ENCODE measurements at places on chromosomes 7 and 10. TPM values are rescaled to one million over a fixed set of nuclear protein-coding genes. Genes with fewer than 3 reads are reported as not detected.

MYL7 gene
- total RNA-seq: not detected

GRCh38 chr7:135834266-135834665 lies 85.7 kb upstream of the FAM180A start:
- DNase-seq: no peak

SPDYE6 gene
- not detected for total RNA-seq

GRCh38 chr7:14252458-14252857 lies 263.0 kb upstream of the ETV1 start:
- DNase-seq: no peak

OLAH gene
- total RNA-seq: not detected

DNA sequence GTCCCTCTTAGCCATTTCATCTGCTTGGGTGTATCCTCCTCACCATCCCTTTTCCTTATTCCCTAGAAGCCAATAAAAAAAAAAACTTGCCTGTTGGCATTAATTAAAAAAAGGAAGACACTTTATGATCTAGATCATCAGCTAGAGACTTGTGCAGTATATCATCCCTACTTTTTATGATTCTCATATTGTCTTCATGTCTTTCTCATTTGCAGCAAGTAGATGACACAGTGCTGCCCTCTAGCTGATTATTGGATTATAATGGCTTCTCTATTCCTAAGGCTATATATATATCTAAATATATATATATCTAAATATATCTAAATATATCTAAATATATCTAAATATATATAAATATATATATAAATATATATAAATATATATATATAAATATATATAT lies 272.4 kb upstream of the LRGUK start:
- peak; percentile 10 for DNase-seq

DNA sequence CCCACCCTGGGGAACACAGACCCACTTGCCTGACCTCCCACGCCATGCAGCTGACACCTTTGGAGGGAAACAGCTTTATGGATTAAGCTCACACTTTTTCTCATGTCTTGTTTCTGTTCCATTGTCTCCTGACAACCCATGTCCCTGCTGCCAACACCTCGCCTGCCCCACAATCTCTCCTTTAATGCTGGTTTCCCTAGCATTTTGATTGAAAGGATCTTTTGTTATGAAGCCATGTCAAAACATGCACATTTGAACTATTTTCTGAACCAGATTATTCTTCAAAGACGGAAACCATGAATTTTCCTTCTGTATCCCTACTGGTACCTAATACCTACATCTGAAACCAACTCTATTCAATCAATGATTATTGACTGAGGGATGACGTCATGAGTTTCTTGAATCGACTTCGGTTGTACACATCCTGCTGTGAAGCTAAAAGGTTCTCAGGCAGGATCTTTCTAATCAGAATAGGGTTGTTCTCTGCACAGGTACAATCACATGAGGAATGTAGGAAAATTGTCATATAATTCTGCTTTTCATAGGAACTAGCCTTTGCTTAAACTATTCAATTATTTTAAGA lies 106.2 kb upstream of the NEBL start:
- no peak for DNase-seq

DNA sequence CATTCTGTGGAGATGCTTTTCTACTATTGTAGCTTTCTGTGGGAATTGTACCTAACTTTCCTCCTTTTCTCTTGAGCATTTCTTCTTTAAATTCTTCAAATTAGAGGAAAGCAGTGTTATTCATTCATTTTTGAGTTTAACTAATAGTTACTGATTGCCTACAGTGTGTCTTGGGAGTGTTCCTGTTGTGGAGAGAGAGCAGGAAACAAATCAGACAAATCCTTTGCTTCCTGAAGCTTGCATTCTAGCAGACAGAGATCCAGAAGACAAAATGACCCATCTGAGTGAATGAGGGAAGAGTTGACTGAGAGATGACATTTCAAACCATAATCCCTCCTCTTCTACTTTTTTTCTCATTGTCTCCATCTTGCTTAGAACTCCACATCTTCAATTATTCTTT lies 170.4 kb downstream of the SUGCT start:
- DNase-seq: no peak

- no peak for DNase-seq
These were observed 17.9 kb downstream of the PDIA4 start for GRCh38 chr7:149010451-149010850.

GRCh38 chr10:5618829-5619228 lies 47.6 kb downstream of the ASB13 start:
- no peak for DNase-seq

DNA sequence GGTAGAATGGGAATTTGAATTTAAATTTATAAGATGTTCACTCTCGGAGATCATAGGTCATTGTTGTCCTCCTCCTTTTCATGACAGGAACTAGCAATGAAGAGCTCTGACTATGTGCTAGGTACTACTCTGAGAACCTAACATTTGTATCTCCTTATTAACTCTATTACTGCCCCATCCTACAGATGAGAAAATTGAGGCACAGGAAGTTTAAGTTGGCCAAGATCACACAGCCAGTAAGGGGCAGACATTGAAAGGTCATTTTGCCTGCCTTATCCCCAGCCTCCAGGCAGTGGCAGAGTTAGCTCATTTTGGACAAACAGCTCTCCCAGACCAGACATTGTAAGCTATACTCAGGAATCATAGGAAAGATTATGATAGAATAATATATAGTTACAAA lies 6.0 kb downstream of the SRGN start:
- peak; percentile 45 for DNase-seq

- no peak for DNase-seq
These were observed 159.9 kb upstream of the SLC25A13 start for GRCh38 chr7:96481796-96482195.

GRCh38 chr10:84844461-84844860 lies 516.1 kb downstream of the CCSER2 start:
- DNase-seq: no peak

AKR1C3 gene
- total RNA-seq: 120 TPM

DNA sequence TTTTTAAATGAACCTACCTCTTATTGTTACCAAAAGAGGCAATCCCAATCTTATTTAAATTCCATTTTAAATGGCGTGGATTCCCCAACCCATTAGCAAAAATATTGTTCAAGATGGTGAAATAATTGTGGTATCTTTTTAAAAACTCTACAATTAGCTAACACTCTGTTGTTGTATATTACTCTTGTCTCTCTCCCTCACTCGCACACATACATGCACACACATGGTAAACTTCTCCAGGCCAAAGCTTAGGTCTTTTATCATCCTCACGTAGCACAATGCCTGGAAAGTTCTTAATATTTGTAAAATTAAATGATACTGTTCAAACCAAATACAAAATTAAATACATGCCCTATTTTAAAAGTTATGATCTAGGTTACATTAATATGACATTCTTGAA lies 169.2 kb upstream of the WNT16 start:
- no peak for DNase-seq

LLCFC1 gene
- total RNA-seq: not detected

DNA sequence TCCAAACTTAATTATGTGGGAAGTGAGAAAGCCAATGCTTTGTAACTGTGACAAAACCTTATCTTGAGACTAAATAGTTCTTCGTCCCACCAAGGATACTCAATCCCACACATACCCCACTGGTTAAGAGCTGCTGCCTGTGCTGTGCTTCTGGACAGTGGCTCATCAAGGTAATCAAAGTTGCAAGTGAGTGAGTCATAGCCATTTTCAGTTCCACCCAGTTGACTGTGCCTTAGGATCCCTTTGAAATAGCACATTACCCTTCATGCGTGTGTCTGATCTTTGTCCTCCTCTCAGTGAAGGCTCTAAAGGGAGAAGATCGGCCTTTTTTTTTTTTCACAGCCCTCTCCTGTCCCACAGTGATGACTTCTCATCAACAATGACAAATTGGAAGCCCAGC lies 706.0 kb upstream of the AUTS2 start:
- DNase-seq: peak; percentile 90

GRCh38 chr7:115920367-115920766 lies 110.2 kb downstream of the TFEC start:
- no peak for DNase-seq

DNA sequence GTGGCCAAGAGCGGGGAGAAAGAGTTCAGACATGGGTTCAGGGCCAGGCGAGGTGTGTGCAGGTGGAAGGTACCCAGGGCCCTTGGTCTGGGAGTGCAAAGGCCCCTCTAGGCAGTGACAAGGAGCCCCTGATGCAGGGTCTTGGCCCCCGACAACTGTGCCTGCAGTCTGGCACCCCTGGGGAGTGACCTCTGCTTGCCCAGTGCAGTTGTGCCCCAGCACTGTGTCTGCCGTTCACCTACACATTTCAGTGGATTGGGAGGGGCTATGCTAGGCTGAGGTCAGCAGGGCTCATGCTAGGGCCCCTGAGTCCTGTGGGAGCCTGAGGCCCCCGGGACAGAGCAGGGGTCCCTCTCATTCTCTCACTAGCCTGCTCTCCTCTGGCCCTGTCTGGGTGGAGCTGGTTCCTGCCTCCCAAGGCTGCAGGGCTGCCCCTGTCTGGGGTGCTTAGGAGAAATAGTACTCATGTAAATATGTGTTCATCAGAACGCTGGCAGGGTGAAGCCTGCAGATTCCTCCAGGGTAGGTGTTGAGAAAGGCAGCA lies 550.4 kb downstream of the TCERG1L start:
- DNase-seq: no peak

DNA sequence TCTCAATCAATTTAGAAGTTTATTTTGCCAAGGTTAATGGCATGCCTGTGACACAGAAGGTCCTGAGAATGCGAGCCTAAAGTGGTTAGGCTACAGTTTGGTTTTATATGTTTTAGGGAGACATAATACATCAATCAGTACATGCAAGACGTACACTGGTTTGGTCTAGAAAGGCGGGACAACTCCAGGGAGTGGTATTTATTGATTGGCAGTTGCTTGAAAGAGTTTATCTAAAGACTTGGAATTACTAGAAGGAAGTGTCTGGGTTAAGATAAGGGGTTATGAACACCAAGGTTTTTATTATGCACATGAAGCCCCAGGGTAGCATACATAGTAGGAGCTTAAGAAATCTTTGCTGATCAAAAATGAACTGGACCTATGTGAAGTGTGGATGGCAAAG lies 21.5 kb downstream of the NPVF start:
- DNase-seq: no peak

GRCh38 chr7:42869131-42870020 lies 42.5 kb downstream of the C7orf25 start:
- peak; percentile 46 for DNase-seq

GRCh38 chr10:29897999-29898716 lies 161.2 kb downstream of the JCAD start:
- DNase-seq: no peak

GRCh38 chr7:6306471-6306870 lies 34.0 kb upstream of the CYTH3 start:
- peak; percentile 97 for DNase-seq

DNA sequence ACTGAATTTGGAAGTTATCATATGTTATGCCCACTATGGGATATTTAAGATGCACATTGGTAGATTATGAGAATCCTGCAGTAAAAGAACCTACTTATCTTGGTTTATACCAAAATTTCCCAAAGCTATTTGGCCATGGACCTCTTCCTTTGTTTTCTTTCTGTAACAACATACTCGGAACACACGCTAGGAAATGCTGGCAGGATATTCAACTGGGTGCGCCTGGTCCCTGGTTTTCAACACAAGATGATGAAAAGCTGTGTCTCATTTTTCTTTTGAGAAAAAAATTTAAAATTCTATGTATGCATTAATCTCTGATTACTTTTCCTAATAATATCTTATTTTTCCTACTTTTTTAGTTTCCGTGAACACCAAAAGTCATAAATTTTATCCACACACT lies 128.5 kb upstream of the NRP1 start:
- no peak for DNase-seq

- no peak for DNase-seq
These were observed 671.0 kb upstream of the FOXK1 start for GRCh38 chr7:4010923-4011656.

CDC14C gene
- 0.09 TPM for total RNA-seq

PAPOLB gene
- not detected for total RNA-seq

GRCh38 chr7:96320442-96320841 lies 1.5 kb downstream of the SLC25A13 start:
- DNase-seq: no peak

GRCh38 chr10:44172883-44173607 lies 211.9 kb downstream of the CXCL12 start:
- DNase-seq: peak; percentile 40

GRCh38 chr10:6175329-6176055 lies 27.2 kb upstream of the PFKFB3 start:
- no peak for DNase-seq

CRHR2 gene
- not detected for total RNA-seq

DNA sequence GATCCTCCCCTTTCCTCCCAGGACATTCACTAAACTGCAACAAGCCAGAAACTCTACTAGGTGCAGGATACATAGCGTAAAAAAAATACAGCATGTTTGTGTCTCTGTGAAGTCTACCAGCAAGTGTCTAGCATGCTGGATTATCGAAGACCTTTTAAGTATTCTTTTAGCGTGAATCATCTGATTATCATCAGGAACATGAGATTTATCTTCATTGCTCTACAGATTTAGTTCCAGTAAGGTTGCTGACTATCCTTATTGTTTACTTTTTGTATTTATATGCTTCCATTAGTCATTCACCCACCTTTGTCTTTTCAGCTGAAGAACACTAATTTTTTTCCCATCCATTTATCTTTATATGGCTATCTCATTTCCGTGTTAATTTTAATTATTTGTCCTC lies 62.8 kb downstream of the PDZD8 start:
- no peak for DNase-seq

FEZF1 gene
- total RNA-seq: not detected

PLEKHS1 gene
- total RNA-seq: not detected

- DNase-seq: no peak
These were observed 232.9 kb upstream of the GRB10 start for GRCh38 chr7:51015581-51015980.
